Caki2 (cell line): ENCODE measurements at places on chromosomes 2 and 18. TPM values are rescaled to one million over a fixed set of nuclear protein-coding genes. Genes with fewer than 3 reads are reported as not detected.
A peak's percentile ranks its signal among the peaks of the same experiment; 100 is the strongest.

Gene ANKRD53
- not detected in 2 replicates for total RNA-seq

Gene SPEG
- total RNA-seq = 8.4 and 22.9 TPM in 2 replicates

Gene ITPRID2
- 51.5 and 85.6 TPM in 2 replicates for total RNA-seq

Gene GAREM1
- total RNA-seq = 0.41 and 2.0 TPM in 2 replicates

Gene STON1
- 0.47 TPM in 1 of 2 replicates, not detected in the other for total RNA-seq

Gene KCMF1
- 42.7 and 59.6 TPM in 2 replicates for total RNA-seq

Gene CTAGE1
- total RNA-seq = not detected in 2 replicates

Gene HOXD13
- not detected in 2 replicates for total RNA-seq

Gene RESP18
- total RNA-seq = not detected in 2 replicates

Gene MYOM1
- total RNA-seq = 0.17 and 0.20 TPM in 2 replicates

- DNase-seq = no peak
Observed at GRCh38 chr2:217276433-217276832, 416.6 kb upstream of the TNP1 start.

GRCh38 chr2:180677200-180677599 lies 303.2 kb upstream of the UBE2E3 start:
- no peak for DNase-seq

DNA sequence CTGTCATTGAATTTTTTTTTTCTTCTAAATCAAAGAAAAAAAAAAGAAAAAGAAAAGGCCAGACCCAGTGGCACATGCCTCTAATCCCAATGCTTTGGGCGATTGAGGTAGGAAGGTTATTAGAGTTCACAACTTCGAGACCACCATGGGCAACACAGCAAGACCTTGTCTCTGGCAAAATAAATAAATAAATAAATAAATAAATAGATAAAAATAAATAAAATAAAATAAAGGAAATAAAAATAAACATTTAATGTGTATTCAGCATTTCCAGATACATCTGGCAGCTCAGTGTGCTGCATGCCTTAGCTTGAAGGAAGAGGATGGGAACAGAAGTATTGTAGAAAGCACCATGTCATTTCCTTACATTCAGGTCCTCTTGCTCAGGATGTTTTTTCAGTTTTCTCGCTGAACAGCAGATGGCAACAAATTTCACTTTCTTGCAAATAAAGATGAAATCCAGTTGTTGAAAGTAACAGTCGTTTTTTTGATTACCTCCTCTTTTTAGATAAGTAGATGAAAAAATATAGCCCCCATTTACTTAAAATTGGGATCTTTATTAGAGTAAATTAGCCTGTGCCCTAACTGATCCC lies 25.7 kb upstream of the FAM178B start:
- peak; percentile 48 for DNase-seq

GRCh38 chr2:147025646-147026585 lies 818.9 kb upstream of the ACVR2A start:
- no peak for DNase-seq

DNA sequence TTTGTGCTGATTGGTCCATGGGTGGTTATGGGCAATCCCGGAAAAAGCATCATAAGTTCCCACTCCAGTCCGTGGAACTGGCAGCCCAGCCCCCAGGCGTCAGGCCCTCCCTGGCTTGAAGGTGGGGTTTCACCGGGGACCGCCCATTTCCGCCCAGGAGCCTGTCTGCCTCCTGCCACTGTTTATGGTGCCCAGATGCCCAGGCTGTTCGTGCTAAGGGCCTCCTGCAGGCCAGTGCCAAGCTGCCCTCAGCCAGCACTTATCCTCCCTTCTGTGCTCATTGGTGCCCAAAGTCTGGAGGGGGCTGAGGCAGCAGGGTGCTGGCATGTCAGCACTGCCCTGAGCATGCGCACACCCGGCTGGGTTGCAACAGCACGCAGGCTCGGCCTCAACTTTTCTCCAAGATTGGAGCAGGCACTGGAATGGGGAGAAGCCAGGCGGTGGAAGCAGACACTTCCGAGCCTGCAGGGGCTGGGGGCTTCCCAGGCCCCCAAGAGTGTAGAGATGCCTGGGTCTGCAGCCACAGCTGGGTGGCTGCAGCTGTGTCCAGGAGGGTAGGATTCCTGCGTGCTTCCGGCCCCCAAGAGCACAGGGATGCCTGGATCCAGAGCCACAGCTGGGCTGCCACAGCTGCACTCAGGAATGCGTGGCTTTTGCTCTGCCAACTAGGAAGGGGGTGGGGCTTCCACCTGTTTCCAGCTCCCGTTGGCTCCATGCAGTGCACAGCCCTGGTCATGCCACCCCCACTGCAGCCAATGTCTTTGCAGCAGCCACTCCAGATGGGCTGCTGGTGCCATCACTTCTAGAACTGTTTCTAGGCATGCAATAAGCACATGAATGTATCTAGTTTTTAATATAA lies 74.0 kb downstream of the AGPS start:
- no peak for DNase-seq

GRCh38 chr2:205540036-205540435 lies 142.3 kb upstream of the NRP2 start:
- DNase-seq = no peak

- no peak for DNase-seq
Observed at GRCh38 chr2:43021791-43022509, 204.5 kb downstream of the ZFP36L2 start.

DNA sequence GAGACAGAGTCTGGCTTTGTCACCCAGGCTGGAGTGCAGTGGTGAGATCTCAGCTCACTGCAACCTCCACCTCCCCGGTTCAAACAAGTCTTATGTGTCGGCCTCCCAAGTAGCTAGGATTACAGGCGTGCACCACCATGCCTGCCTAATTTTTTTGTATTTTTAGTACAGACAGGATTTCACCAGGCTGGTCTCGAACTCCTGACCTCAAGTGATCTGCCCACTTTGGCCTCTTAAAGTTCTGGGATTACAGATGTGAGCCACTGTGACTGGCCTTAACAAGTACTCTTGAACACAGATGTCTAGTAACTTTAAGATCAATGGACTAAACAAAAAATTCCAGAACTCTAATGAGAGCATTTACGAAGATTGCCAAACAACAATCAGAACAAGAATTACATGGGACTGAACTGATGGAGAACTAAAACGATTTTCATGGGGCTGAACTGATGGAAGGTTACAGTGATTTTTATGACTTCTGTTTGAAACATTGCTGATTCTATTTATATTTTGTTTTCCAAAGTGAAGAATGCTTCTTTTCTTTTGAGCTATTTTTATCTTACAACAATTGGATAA lies 46.5 kb upstream of the ST3GAL5 start:
- DNase-seq = no peak

GRCh38 chr18:57832730-57833129 lies 29.6 kb upstream of the ATP8B1 start:
- no peak for DNase-seq

- DNase-seq = no peak
Observed at GRCh38 chr2:230731512-230731911, 18.9 kb downstream of the CAB39 start.

- DNase-seq = peak; percentile 31
Observed at GRCh38 chr2:225104971-225105370, 62.7 kb upstream of the DOCK10 start.

DNA sequence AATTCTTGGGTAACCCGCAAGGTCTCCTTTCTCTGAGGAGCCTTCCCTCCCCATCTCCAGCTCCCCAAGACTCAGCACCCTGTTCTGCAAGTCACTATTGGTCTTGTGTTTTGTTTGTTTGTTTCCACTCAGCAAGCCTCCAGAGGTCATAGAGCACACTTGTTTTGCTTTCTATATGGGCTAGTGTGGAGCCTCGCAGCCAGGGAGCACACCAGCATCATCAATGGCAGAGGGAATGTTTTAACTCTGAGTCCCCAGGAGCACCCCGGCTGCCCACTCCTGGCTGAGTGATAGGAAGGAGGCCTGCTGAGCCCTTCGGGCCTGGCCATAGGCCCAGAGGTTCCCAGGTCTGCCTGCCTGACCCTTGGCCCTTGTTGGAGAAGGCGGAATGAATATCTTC lies 36.6 kb downstream of the GLI2 start:
- DNase-seq = no peak

- no peak for DNase-seq
Observed at GRCh38 chr2:74149247-74149525, 1.5 kb upstream of the BOLA3 start.
